ENCODE measurements at places on chromosomes 1 and 21. TPM values are rescaled to one million over a fixed set of nuclear protein-coding genes. Genes with fewer than 3 reads are reported as not detected.

TEDDM1 gene
- not detected for total RNA-seq

NBPF4 gene
- total RNA-seq = not detected

GADD45A gene
- total RNA-seq = 171 TPM

LCK gene
- 2.5 TPM for total RNA-seq

KLHDC8A gene
- not detected for total RNA-seq

DPT gene
- not detected for total RNA-seq
